Activated CD4-positive, alpha-beta T cell treated with anti-CD3 and anti-CD28 coated beads, Interleukin-2, amount 10 ng/mL, durations not matched to agents 24 days and 14 days (primary cell): ENCODE measurements at places on chromosomes 11 and 22. TPM values are rescaled to one million over a fixed set of nuclear protein-coding genes. Genes with fewer than 3 reads are reported as not detected.

GRCh38 chr11:100705447-100705846 is 18.4 kb downstream of the ARHGAP42 start:
- DNase-seq: no peak

GRCh38 chr22:23112472-23113012 is 29.2 kb downstream of the RSPH14 start:
- no peak for DNase-seq

GRCh38 chr11:66918741-66919140 is 39.4 kb downstream of the PC start:
- DNase-seq: no peak

- DNase-seq: no peak
These were observed 15.5 kb upstream of the RASD2 start for GRCh38 chr22:35524966-35525686.

- no peak for DNase-seq
These were observed 48.1 kb upstream of the TOP3B start for GRCh38 chr22:22030493-22031182.

Gene FDXACB1
- 8.8 and 10.0 TPM in 2 replicates for total RNA-seq

Gene CCDC87
- total RNA-seq: 0.19 and 0.21 TPM in 2 replicates

GRCh38 chr11:115611343-115611742 is 107.1 kb upstream of the CADM1 start:
- no peak for DNase-seq

- DNase-seq: peak; percentile 92
These were observed 25.8 kb upstream of the MPPED1 start for GRCh38 chr22:43385770-43386641.

DNA sequence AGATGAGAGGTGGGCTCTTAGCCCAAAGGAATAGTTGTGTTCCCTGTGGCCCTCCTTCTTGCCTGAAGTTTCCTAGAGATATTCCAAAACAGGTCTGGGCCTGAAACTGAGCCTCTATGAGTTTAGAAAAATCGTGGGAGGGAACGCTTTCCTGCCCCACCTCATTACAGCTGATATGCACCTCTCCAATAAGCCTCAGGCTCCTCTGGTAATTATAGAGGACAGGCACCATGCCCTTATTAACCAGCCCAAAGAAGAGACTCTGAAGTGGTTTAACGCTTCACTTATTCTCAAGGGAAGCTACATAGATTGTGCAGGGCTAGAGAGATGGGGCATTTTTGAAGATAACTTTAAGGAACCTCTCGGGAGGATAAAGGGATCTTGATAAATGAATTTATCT is 3.4 kb upstream of the MPZL2 start:
- no peak for DNase-seq

DNA sequence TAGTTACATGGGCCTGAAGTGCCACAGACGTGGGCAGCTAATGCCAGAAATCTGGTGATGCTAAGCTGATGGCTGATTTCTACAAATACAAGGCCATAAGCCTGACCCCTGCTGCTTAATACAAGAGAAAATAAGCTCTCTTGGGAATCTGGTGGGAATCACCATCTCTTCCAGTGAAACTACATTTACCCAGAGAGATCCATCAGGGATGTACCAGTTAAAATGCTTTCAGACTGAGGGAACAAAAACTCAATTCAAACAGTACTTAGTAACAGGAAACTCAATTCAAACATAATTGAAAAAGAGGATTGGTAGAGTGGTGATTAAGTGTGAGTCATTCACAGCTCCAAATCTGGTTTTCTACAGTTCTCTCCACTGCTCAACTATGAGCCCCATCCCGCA is 1.7 kb upstream of the CAVIN3 start:
- DNase-seq: no peak

Gene MRGPRE
- total RNA-seq: not detected in 2 replicates
